Foreskin keratinocyte (primary cell): ENCODE measurements at places on chromosomes 7 and 10. TPM values are rescaled to one million over a fixed set of nuclear protein-coding genes. Genes with fewer than 3 reads are reported as not detected.

Gene GIMAP5
- total RNA-seq, result not detected in 2 replicates

GRCh38 chr10:131821378-131822012 is 79.3 kb upstream of the PPP2R2D start:
- no peak for DNase-seq

DNA sequence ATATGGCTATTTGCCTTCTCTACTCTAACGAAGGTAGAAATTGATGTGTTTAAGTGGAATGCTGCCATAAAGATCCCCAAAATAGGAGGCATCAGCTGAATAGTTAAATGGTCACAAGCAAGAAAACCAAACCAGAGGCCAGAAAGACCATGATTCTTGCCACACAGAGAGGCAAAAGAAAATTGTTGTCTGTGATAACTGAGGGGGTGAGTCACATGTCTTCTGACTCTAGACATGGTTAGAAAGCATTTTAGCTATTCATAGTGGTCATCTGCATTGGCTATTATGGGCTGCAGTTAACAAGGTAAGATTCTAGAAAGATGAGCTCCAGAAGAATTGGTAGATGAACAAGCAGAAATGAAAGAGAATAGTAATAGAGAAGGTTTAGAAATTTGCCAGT is 361.4 kb upstream of the NPSR1 start:
- no peak for DNase-seq

GRCh38 chr10:5555021-5555510 is 30.3 kb downstream of the CALML3 start:
- DNase-seq, result no peak
